ENCODE measurements at places on chromosomes 2 and 18. TPM values are rescaled to one million over a fixed set of nuclear protein-coding genes. Genes with fewer than 3 reads are reported as not detected.
A peak's percentile ranks its signal among the peaks of the same experiment; 100 is the strongest.

DNA sequence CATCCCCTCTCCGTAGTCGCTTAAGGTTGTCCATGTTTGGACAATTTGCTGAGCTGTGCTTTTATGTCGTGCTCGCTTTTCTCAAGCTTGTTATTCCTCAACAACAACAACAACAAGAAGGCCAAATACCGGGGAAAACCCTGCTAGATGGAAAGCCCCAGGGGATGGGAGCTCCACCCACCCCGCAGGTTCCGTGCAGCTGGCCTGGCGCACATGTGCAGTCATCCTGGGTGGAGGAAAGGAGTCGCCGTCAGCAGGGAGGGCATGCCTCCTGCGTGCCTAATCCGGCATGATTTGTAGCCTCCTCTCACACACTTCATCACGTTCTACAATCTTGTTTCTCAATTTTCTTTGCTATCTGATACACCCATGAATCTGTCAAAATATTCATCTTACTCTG, 87.4 kb upstream of the SALL3 start:
- no peak overlapping the region for H3K27ac ChIP-seq
- no peak for DNase-seq
- peaks cover 11% of the 10 kb centered on the region for H3K4me1 ChIP-seq
- H3K4me3 ChIP-seq: no peak overlapping the region

NFATC1 gene
- 17.6 TPM for total RNA-seq

CD8B2 gene
- total RNA-seq: not detected

- no peak overlapping the region for H3K4me3 ChIP-seq
- peaks cover 71% of the 10 kb centered on the region for H3K36me3 ChIP-seq
- DNase-seq: no peak
- no peaks in the 10 kb centered on the region for H3K27me3 ChIP-seq
Measured at GRCh38 chr2:86044045-86044444, 61.6 kb downstream of the POLR1A start.

MC5R gene
- total RNA-seq: 0.27 TPM

CNGA3 gene
- total RNA-seq: not detected

DNER gene
- total RNA-seq: 3.7 TPM

ANKRD62 gene
- total RNA-seq: not detected

THUMPD2 gene
- 19.6 TPM for total RNA-seq

AKAIN1 gene
- not detected for total RNA-seq

DNA sequence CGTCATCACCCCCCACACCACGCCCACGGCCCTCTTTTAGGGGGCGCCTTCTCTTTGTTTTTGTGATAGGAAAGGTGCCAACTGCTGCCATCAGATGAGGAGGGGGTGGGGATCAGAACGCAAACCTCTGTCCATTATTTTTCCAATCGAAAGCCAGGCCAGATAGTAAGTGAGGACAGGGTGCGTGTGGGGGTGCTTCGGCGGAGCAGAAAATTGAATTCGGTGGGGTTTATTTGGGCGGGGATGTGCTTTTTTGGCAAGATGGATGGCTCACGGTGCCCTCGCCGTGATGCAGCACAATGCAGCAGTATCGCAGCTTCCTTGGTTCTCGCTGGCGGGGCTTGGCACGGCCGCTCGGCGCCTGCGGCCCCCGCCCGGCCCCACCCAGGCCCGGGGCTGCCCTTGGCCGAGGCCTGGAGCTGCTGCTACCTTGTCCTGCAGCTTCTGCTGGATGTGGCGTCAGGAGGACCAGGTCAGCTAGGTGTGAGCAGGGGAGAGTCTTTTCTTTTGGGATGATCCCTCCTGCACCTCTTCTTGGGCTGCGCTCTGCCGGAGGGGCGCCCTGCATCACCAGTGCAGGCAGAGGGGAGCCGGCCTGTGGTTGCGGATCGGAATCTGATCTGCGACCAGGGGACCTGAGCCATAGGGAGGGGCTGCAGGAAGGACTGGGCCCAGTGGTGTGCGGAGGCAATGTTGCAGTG, 1.3 kb downstream of the SPTBN1 start:
- no peaks in the 10 kb centered on the region for H3K27me3 ChIP-seq
- H3K4me1 ChIP-seq: peaks cover 35% of the 10 kb centered on the region
- peak; percentile 69 for DNase-seq
- H3K27ac ChIP-seq: no peak overlapping the region
- H3K4me3 ChIP-seq: peak overlapping the region; percentile 92

CRYGD gene
- 6.3 TPM for total RNA-seq

- no peaks in the 10 kb centered on the region for H3K36me3 ChIP-seq
- no peak for DNase-seq
- H3K4me3 ChIP-seq: no peak overlapping the region
- no peaks in the 10 kb centered on the region for H3K27me3 ChIP-seq
- H3K4me1 ChIP-seq: peaks cover 33% of the 10 kb centered on the region
Measured at GRCh38 chr2:175847128-175847527, 154.9 kb downstream of the LNPK start.

CNTNAP5 gene
- 0.34 TPM for total RNA-seq

GRCh38 chr18:24928301-24928878, 423.6 kb downstream of the ZNF521 start:
- H3K36me3 ChIP-seq: no peaks in the 10 kb centered on the region
- DNase-seq: no peak
- peaks cover 41% of the 10 kb centered on the region for H3K4me1 ChIP-seq
- H3K4me3 ChIP-seq: no peak overlapping the region

- no peak for DNase-seq
- no peaks in the 10 kb centered on the region for H3K36me3 ChIP-seq
- H3K27ac ChIP-seq: no peak overlapping the region
- H3K4me3 ChIP-seq: no peak overlapping the region
Measured at GRCh38 chr2:52960881-52961280, 806.7 kb upstream of the CHAC2 start.

DNA sequence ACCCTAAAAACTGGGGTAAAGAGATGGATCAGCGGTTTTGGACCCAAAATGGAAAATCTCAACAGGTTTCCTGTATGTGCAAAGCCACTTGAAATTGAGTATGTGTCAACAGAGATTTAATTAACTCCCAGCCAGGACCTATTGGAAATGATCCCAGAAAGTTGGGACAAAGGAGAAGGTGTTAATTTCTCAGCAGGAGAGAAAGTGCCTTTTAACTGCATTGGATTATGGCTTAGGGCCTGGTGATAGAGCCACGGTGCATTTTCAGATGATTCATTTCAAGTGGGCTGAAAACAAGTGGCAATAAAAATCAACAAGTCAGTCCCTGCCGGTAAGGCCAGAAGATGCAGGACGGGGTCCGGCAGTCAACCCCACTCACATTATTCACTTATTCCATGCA, 80.2 kb upstream of the BCL11A start:
- peaks cover 38% of the 10 kb centered on the region for H3K4me1 ChIP-seq
- H3K27me3 ChIP-seq: peaks cover 16% of the 10 kb centered on the region
- no peaks in the 10 kb centered on the region for H3K36me3 ChIP-seq
- no peak for DNase-seq

SCYGR5 gene
- total RNA-seq: not detected

PMAIP1 gene
- total RNA-seq: 162 TPM

TCF23 gene
- total RNA-seq: 0.14 TPM

LPIN2 gene
- 12.2 TPM for total RNA-seq

DNA sequence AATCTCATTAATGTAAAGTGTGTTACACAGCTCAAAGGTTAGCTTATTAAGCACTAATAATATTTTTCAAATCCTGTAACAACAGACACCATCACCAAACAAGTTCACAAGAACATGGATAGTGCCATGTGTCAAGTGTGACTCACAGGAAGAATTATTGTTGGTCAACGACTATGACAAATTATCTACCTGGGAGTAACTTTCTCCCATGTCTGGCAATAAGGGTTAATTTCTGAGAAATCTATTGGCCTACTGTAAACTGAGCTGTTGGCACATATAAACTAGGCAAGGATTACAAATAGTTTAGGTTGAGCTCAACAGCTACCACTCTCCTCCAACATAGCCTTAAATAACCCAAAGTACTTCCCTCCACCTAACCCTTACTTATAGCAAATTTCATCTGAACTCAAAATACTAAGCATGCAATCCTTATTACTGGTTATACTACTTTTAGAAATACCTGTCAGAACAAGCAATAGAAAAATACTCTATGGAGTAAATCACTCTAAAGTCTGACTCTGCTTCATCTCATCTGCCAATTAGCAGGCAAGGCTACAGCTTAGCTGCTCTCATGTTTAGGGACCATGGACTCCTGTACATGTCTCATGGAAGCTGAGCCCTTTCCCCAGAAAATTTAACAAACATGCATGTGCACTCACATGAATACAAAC, 223.0 kb downstream of the NBAS start:
- no peak for DNase-seq
- H3K27ac ChIP-seq: no peak overlapping the region
- no peak overlapping the region for H3K4me3 ChIP-seq

C2orf81 gene
- total RNA-seq: 3.6 TPM

GRCh38 chr18:35186291-35187034, 54.4 kb upstream of the ZNF397 start:
- no peak overlapping the region for H3K4me3 ChIP-seq
- H3K36me3 ChIP-seq: no peaks in the 10 kb centered on the region
- H3K27ac ChIP-seq: no peak overlapping the region
- no peak for DNase-seq
- H3K27me3 ChIP-seq: no peaks in the 10 kb centered on the region
- peaks cover 43% of the 10 kb centered on the region for H3K4me1 ChIP-seq

DNA sequence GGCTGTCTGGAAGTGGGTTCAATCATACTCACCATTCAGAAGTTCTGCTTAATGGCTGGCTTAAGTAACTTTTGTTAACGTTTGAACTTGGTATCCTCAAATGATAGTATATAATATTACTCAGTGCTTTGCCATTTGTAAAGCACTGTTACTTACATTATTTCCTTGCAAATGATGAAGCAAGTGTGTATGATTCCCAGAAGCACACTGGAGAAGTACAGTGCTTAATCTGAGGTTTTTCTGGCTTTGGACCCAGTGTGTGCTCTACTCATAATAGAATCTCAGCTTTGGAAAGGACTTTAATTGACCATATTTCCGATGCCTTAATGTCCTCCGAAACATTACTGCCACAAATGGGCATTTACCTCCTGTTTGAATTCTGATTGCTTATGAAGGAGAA, 63.3 kb downstream of the MAP3K20 start:
- peaks cover 28% of the 10 kb centered on the region for H3K4me1 ChIP-seq
- H3K27me3 ChIP-seq: no peaks in the 10 kb centered on the region
- no peak for DNase-seq
- H3K4me3 ChIP-seq: no peak overlapping the region

All from WTC11 (cell line).